ENCODE measurements at places on chromosomes 6 and 20.

DNA sequence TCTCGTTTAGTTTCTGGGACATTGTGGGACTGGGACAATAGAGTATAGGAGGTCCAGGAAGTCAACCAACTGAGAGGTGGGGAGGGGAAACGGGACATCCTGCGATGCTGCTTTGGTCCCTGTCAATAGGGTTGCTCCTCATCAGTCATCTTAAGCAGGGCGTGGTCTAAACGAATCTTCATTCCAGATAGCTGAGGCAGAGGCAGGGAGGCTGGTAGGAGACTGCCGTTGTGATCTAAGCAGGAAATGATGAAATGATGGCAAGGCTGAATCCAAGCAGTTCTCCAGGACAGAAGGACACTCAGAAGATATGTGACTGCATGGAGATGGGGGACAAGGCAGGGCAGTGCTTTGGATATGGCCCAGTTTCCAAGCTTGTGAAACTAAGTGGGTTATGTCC is 953.4 kb downstream of the KIF16B start:
- DNase-seq, result no peak

- peak; percentile 69 for DNase-seq
These were observed 132.8 kb downstream of the CDK19 start for GRCh38 chr6:110682460-110682853.

GRCh38 chr6:53898026-53898795 is 103.4 kb downstream of the LRRC1 start:
- DNase-seq, result no peak

DNA sequence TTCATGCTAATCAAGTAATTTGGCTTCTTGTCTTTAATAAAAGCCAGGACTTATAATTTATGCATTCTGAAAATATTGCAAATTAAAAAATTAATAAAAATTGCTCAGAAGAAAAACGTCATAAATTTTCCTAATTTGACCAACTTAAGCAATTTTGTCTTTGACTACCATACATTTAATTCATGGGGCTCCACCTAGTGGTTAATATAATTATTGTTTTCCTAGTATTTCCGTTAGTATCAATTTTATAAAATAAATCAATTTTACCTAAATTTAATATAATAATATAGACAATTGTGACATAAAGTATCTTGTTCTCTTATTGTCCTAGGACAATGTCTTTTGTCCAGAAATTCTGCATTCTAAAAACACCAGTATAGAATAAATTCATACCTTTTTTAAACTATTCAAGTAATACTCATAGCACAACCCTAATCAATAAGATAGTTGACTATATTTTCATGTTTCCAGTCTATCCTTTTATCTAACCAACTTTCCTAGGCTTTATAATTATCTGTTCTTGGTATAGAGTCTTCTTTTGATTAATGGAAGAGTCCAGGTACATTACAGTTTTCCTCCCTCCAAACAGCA is 319.9 kb downstream of the TRDN start:
- DNase-seq, result peak; percentile 2

- no peak for DNase-seq
These were observed 696.7 kb downstream of the PTPRT start for GRCh38 chr20:42493001-42493400.
